ENCODE measurements at places on chromosomes 2 and 18.

- ATAC-seq = no peak
These were observed 34.4 kb upstream of the CABYR start for GRCh38 chr18:24104486-24104885.

DNA sequence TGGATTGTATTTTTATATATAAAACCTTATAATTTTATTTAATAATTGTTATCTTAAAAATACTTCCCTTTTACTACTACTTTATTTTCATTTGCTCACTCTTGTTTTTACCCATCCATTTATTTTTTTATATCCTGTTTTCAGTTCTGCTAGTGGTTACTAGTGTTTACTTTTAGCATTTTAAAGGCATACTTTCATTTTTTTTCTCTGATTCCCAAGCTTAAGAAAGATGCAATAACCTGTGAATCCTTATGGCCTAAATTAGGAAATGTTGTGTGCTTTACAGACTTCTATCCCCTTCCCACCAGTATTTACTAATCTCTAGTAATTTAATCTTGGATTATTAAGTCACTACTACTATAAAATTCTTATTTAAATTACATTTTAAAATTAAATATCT lies 140.0 kb downstream of the SMAD7 start:
- ATAC-seq = no peak

DNA sequence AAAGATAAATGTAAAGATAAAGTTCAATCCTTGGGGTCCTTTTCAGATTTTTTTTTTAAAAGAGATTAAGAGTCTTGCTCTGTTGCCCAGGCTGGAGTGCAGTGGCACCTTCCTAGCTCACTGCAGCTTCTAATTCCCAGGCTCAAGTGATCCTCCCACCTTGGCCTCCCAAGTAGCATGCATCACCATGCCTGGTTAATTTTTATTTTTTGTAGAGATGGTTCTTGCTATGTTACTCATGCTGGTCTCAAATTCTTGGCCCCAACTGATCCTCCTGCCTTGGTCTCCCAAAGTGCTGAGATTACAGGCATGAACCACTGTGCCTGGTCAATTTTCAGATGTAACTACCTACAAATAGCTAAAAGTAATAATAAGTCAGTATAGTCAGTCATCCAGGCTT lies 21.1 kb downstream of the NFE2L2 start:
- no peak for ATAC-seq

GRCh38 chr2:98608962-98609604 lies 694 bp downstream of the UNC50 start:
- peak; percentile 49 for ATAC-seq

DNA sequence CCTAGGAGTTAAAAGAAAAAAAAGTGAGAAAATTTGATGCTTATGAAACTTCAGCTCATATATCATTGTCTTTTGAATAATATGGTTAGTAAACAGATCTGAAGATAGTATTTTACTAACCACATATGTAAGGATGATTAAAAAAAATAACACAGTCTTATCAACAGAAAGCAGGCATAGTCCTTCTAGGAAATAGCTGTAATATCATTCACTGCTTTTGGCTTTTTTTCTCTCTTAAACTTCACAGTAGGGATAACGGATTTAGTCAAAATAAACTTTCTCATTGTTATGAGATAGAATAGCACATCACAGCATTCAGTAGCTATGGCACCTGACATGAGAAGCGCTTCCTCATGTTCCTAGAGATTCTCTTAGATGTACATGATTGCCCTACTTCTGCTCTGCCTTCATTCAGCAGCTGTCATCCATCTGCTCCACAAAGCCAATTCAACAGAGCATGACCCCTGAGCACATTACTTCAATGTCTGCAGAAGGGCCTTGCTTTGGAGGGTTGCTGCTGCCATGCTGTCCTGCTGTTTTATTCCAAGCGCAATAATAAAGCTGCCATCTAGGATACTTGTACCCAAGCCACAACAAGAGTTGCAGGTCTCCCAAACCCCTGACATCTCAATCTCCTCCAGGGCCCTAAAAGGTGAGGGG lies 67.0 kb downstream of the TTC21B start:
- no peak for ATAC-seq

Measured in SK-N-SH treated with all-trans-retinoic acid at 6 μM for 48 hours (cell line).